ENCODE measurements at places on chromosomes 2 and 18. TPM values are rescaled to one million over a fixed set of nuclear protein-coding genes. Genes with fewer than 3 reads are reported as not detected.

DNA sequence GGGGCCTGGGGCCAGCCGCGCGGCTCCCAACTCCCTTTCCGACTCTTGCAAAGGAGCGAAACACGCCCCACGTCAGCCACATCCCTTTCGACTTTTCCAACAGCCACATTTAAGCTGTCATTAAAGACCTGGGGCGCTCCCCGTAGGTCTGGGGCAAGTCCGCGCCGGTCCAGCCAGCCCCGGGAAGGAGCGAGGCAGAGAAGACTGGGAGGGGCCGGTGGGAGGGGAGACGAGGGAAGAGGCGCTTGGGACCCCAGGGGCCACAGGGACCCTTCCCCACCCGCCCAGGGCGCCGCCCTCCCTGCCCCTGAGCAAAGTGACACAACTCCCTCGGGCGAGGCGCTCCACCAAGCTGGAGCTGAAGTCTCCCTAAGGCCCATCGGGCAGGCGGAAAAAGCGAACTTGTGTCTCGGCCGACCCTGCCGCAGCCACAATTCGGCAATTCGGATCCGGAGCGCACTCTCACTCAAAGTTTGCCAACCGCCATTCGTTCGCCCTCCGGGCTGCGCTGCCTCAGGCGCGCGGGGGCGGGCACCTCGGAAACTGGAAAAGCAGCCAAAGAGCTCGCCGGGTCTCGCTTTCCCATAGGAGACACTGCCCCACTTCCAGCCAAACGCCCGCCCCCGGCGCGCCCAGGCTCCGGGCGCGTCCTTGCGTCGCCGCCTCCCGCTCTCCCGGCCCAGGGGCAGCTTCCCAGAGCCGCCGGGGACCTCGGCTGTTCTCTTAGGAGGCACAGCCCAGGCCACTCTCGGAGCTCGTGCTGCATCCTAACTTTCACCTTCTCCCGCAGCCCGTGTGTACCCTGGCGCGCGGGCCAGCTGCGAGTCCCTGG lies 1.1 kb upstream of the KCTD1 start:
- H3K4me3 ChIP-seq = peak overlapping the region; percentile 73
- H3K36me3 ChIP-seq = no peaks in the 10 kb centered on the region
- peak; percentile 53 for DNase-seq

GRCh38 chr2:227480528-227480927 lies 8.6 kb downstream of the AGFG1 start:
- H3K36me3 ChIP-seq = no peaks in the 10 kb centered on the region
- no peak overlapping the region for H3K4me3 ChIP-seq
- H3K27me3 ChIP-seq = no peaks in the 10 kb centered on the region

- no peak overlapping the region for H3K27ac ChIP-seq
- no peak for DNase-seq
- no peaks in the 10 kb centered on the region for H3K36me3 ChIP-seq
- H3K4me1 ChIP-seq = 0 out of 2 replicates have a peak, but pooled peaks cover 5% of the 10 kb centered on the region
Observed at GRCh38 chr2:99735753-99736152, 245.9 kb upstream of the REV1 start.

DNA sequence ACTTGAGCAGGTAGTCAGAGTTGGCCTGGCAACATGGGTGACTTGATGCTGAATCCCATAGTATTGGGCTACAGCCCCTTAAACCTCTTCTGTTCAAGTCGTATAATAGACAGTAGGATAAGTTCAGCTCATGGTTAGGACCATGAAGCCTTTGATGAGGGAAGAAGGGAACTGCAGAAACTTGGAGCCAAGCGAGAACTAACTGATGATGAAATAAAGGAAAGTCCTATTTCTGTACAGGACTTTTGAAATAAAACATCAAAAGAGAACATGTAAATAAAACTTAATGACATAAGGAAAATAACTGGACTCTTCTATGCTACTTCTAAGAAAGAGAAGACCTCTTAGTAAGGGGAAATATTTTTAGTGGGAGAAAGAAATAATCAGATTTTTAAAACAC lies 51.2 kb upstream of the UGP2 start:
- H3K36me3 ChIP-seq = no peaks in the 10 kb centered on the region
- H3K27ac ChIP-seq = no peak overlapping the region
- DNase-seq = no peak
- H3K27me3 ChIP-seq = no peaks in the 10 kb centered on the region
- H3K4me1 ChIP-seq = peaks cover 16% of the 10 kb centered on the region

DNA sequence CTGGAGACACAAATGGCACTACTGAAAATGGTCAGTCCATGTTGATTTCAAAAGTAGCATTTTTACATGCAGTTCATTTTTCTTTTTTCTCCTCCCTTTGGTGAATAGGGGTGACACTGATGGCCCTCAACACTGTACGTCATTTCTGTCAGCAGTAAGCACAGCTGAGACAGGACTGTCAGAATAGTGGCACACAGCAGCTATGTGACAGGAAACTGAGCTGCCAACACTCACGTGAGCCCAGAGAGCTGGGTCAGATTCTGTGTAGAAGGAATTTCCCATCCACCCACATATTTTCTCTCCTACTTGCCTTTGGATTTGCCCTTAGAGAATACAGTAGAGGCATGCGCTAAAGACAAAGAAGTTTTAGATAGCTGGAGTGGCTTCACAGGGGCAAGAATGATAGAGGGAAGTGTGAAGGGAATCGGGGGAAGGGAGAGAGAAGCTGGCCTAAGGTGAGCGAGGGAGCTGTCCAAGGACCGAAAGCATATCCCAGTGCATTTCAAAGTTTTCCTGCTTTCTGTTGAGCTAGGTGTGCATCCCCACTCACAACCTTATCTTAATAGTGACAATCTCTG lies 476.6 kb downstream of the CNTNAP5 start:
- no peaks in the 10 kb centered on the region for H3K4me1 ChIP-seq
- H3K4me3 ChIP-seq = no peak overlapping the region
- no peaks in the 10 kb centered on the region for H3K27me3 ChIP-seq
- no peaks in the 10 kb centered on the region for H3K36me3 ChIP-seq
- H3K27ac ChIP-seq = no peak overlapping the region

DNA sequence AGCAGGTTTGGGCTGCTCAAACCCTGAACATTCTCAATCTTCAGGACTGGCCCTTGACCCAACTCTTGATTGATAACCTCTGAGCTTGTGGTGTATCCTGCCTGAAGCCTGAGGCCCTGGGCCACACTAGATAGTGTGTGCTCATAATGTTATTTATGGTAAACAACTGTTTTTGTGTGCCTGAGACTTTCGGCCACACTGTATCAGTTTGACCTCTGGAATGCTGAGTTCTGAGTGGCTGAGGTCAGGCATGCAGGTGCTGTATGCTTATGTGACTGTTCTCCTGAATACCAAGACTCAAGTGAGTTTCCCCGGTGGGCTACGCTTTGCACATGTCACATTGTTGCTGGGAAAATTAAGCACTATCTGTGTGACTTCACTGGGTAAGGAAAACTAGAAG lies 82.2 kb upstream of the RMP24 start:
- H3K4me3 ChIP-seq = no peak overlapping the region
- DNase-seq = no peak
- no peaks in the 10 kb centered on the region for H3K36me3 ChIP-seq
- H3K4me1 ChIP-seq = no peaks in the 10 kb centered on the region

GRCh38 chr2:70336552-70336951 lies 34.7 kb upstream of the FAM136A start:
- no peak overlapping the region for H3K4me3 ChIP-seq
- no peak for DNase-seq
- H3K27me3 ChIP-seq = no peaks in the 10 kb centered on the region
- H3K27ac ChIP-seq = no peak overlapping the region
- H3K36me3 ChIP-seq = no peaks in the 10 kb centered on the region

DNA sequence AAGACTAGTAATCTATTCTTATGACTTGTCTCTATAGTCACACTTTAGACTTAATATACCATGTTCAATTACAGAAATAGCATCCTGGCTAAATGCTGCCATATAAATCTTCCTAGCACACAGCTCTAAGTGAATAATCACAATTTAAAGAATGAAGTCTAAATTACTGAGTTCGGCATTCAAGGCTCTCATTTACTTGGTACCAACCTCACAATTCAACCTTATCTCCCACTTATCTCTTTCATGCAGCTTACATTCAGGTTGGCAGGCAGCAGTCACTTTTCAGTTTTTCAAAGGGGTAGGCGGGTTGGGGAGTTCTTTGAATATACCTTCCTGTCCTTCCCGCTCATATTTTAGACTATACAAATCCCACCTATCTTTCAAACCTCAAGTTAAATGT lies 1.5 kb downstream of the MMADHC start:
- no peaks in the 10 kb centered on the region for H3K4me1 ChIP-seq
- H3K27ac ChIP-seq = no peak overlapping the region
- H3K27me3 ChIP-seq = no peaks in the 10 kb centered on the region
- H3K4me3 ChIP-seq = peak overlapping the region; percentile 90
- peaks cover 18% of the 10 kb centered on the region for H3K36me3 ChIP-seq
- DNase-seq = no peak

GRCh38 chr2:113227698-113228097 lies 51.0 kb downstream of the PAX8 start:
- H3K27me3 ChIP-seq = no peaks in the 10 kb centered on the region
- no peaks in the 10 kb centered on the region for H3K4me1 ChIP-seq
- no peak overlapping the region for H3K27ac ChIP-seq
- no peaks in the 10 kb centered on the region for H3K36me3 ChIP-seq
- no peak for DNase-seq
- H3K4me3 ChIP-seq = no peak overlapping the region

- no peaks in the 10 kb centered on the region for H3K27me3 ChIP-seq
- DNase-seq = no peak
- H3K36me3 ChIP-seq = peaks cover 27% of the 10 kb centered on the region
- no peak overlapping the region for H3K27ac ChIP-seq
Observed at GRCh38 chr2:54968561-54969218, 81.6 kb downstream of the RTN4 start.

DRC1 gene
- not detected for total RNA-seq

FOXD4L1 gene
- 0.64 TPM for total RNA-seq

DSG1 gene
- total RNA-seq = not detected

RNF125 gene
- total RNA-seq = 7.4 TPM
